ENCODE measurements at places on chromosomes 11 and 22. TPM values are rescaled to one million over a fixed set of nuclear protein-coding genes. Genes with fewer than 3 reads are reported as not detected.

DNA sequence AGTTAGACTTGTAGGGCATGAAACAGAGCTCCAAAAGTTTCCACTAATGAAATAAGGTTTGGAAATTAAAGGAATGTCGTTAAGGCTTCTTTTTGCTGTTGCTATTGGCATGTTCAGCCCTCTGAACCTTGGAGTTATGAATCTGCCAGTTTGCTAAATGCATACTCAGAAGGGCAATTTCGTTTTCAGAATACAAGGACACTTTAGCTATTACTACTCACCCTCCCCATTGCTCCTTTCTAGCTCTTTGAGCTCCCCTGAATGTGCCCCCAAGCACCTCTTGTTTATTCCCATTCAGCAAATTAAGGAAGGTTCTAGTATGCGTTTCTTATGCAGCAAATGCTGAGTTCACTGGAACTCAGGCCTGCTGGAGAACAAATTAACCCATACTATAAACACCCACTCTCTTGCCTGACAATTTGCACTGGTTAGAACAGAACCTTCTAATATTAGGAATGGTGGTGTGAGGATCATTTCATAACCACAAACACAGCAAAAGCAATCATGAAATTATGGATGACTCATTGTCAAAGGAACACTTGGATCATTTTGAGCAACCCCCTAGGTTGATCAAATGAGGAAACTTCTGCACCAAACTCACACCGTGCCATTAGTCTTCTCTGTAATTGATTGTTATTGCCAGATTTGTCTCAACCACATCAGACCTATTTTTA, 26.2 kb upstream of the LIN7C start:
- no peak for DNase-seq

GRCh38 chr22:21837248-21837979, 30.0 kb downstream of the MAPK1 start:
- DNase-seq: no peak

- no peak for DNase-seq
Observed at GRCh38 chr11:34425867-34426266, 12.9 kb upstream of the CAT start.

DNA sequence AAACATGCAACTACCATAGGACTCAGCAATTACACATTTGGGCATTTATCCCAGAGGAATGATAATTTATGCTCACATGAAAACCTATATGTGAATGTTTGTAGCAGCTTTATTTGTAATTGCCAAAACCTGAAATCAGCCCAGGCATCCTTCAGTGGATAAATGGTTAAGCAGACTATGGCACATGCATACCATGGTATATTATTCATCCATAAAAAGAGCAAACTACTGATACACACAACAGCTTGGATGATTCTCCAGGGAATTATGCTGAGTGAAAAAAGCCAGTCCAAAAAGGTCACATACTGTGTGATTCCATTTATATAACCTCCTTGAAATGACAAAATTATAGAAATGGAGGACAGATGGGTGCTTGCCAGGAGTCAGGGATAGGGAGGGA, 86.7 kb downstream of the ALX4 start:
- DNase-seq: no peak

- DNase-seq: peak; percentile 51
Observed at GRCh38 chr11:114140826-114141225, 81.3 kb downstream of the ZBTB16 start.

DNA sequence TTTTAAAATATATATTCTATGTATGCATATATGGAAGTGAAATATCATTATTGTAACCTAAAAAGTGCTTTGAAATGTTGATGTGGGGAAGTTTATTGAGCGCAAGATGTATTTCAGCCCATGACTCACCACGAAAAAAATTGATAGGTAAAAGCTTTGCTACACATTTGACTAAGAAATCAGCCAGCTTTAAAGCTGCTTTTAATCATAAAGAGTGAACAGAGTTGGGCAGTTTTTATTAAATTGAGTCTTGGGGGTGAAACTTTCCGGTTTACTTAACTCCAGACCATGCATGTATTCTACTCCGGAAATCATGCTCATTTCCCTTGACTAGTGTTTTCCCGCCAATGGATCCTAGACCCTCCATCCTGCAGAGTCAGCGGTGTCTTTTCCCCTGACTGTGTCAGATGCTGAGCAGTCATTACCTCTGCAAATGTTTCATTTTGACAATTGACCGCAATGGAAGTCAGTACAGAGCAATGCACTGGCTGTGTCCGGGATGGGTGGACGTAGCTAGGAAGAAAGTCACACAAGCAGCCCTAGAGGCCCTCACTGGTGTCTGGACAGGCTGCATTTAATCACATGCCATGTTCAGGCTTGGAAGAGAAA, 47.2 kb upstream of the MPEG1 start:
- no peak for DNase-seq

DNA sequence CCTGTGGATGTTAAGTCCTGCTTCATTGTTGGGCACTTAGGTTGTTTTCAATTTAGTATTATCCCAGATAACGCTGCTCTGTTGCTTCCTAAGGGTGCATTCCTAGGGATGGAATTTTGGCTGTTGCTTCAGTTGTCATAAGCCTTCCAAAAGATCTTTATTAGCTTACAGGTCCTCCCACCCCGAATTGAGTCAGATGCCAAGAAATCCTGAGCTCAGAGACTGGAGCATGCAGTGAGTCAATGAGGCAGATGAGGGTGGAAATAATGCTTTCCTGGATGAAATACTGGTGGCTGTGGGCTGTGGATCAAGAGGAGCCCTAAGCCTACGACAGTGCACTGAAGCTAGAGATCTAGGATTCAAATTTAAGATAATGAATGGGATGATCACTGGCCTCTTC, 10.7 kb upstream of the IL18BP start:
- no peak for DNase-seq

- DNase-seq: no peak
Observed at GRCh38 chr22:23137905-23138561, 3.8 kb downstream of the RSPH14 start.

- no peak for DNase-seq
Observed at GRCh38 chr11:16338393-16338792, 18.0 kb downstream of the SOX6 start.

DNA sequence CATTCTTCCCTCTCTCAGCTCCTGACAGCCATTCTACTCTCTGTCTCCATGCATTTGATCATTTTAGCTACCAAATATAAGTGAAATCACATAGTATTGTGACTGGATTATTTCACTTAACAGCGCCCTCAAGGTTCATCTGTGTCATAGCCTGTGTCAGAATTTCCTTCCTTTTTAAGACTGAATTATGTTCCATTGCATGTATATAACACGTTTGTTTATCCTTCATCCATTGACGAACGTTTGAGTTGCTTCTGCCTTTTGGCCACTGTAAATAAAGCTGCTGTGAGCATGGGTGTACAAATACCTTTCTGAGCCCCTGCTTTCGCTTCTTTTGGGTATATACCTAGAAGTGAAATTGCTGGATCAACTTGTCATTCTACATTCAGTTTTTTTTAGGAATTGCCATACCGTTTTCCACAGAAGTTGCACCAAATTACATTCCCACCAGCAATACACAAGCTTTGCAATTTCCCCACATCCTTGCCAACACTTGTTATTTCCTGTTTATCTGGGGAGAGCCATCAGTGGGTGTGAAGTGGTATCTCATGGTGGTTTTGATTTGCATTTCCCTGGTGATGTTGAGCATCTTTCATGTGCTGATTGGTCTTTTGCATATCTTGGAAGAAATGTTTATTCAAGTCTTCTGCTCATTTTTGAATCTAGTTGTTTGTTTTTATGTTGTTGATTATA, 17.5 kb downstream of the GLB1L2 start:
- DNase-seq: no peak

- DNase-seq: peak; percentile 31
Observed at GRCh38 chr11:534396-535209, 773 bp downstream of the HRAS start.

GRCh38 chr22:32964411-32965057, 93.6 kb downstream of the SYN3 start:
- DNase-seq: no peak

DNA sequence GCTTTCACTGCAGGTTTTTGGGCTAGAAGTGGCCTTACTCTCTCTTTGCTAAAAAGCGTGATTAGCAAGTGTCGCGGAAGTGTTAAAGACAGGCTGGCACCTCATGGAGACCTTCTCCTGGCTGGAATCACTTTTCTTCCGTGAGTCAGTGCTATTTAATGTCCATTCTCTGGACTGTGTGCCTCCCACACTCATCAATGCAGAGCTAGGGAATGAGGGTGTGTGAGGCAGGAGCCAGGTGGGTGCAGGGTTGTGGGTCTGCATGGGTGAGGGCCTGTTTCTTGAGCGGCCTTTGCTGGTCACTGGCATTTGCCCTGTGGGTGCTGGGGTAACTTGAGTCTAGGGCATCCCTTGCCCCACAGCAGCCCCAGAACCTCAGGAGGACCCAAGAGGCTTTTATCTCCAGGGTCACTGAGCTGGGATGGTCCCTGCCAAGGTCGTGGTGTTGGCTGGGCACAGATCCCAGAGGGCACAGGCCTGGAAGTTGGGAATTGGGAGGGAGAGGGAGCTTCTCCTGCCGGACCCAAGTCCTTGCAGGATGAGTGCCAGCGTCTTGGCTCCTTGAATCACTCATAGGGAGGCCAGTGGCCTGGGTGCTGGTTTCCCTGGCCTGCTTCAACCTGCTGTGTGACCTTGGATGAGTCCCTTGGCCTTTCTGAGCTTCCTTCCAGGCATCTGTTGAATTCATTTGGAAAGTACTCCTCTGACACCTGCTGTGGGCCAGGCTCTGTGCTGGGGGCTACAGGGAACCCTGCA, 30.0 kb downstream of the KIAA1671 start:
- no peak for DNase-seq

- DNase-seq: peak; percentile 35
Observed at GRCh38 chr22:40211476-40212054, 33.8 kb downstream of the TNRC6B start.

- peak; percentile 28 for DNase-seq
Observed at GRCh38 chr22:38239101-38239761, 33.6 kb downstream of the TMEM184B start.

- DNase-seq: no peak
Observed at GRCh38 chr11:66420671-66421476, at the start of gene NPAS4. Gene NPAS4, plus strand, starts transcription at chr11:66421035. Its CDS starts 145 bp downstream, at chr11:66421180.

GRCh38 chr11:113137713-113138529, 176.5 kb upstream of the TTC12 start:
- DNase-seq: no peak

GRCh38 chr22:39427751-39428596, 28.4 kb downstream of the TAB1 start:
- no peak for DNase-seq

DNA sequence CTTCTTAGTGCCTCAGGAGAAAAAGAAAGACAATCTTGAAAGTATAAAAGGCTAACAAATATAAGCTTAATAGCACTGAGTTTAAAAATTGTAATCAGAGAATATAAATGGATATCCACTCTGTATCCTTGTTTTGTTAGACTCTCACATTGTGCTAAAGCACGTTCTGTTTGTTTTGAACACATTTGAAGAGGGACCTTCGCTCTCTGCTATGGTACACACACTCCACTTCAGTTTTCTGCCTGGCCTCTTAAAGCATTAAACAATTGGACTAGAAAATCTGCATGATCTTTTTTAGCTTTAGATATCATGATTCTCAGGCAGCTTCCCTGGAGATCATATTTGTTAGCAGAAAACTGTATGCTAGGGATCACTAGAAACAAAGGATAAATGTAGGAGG, 40.3 kb upstream of the PGR start:
- DNase-seq: no peak

DNA sequence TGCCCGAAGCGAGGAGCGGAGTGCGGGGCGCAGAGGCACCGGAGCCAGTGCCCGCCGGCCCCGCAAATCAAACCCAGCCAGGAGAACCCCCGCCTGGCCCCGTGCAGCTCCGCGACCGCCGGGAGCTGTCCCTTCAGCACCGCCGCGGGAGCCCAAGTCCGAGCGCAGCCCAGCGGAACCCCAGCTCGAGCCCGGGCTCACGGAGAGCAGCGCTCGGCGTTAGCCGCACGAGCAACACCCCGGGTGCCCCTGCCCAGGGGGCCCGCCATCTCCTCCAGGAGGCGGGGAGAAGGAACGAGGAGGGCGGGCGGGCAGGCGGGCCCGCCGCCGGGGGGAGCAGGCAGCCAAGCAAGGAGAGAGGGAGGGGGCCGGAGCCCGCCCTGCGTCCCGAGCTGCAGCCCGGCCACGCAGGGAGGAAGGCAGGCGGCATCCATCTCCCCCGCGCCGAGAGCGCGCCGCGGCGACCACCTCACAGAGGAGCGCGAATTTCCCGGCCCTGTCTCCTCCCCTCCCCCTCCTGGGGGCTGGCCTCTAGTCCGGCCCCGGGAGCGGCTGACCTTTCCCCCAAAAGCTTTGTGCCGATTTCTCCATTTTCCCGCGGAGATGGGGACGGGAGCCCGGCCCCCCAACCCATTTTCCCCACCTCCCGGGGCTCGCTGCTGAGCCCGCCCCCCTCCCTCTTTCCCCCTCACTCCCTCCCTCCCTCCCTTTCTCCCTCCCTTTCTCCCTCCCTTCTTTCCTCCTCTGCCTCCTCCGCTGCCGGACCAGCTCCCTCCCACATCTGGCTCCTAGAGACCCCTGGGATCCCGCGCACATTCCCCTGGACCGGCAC, 621 bp downstream of the KCNC1 start:
- DNase-seq: peak; percentile 50

WT1 gene
- total RNA-seq: not detected

SLC7A4 gene
- total RNA-seq: 1.5 TPM

ROBO4 gene
- 107 TPM for total RNA-seq

SLC15A3 gene
- total RNA-seq: 156 TPM

FAR1 gene
- 47.7 TPM for total RNA-seq

KCNK4 gene
- total RNA-seq: not detected

DERL3 gene
- total RNA-seq: 3.2 TPM

BARX2 gene
- 0.30 TPM for total RNA-seq
